ENCODE measurements at places on chromosomes 3 and 15. TPM values are rescaled to one million over a fixed set of nuclear protein-coding genes. Genes with fewer than 3 reads are reported as not detected.

The ZKSCAN7 gene
- total RNA-seq, result 7.9 TPM

The PRKCD gene
- 26.6 TPM for total RNA-seq

The GLDN gene
- total RNA-seq, result 4.0 TPM

The TTLL13 gene
- 0.54 TPM for total RNA-seq

The GUCA1C gene
- not detected for total RNA-seq

The OIP5 gene
- total RNA-seq, result 0.94 TPM

The SMAD3 gene
- total RNA-seq, result 58.2 TPM

The CYP1A1 gene
- 0.13 TPM for total RNA-seq

The CSTA gene
- 4.6 TPM for total RNA-seq

The TMEM44 gene
- 15.7 TPM for total RNA-seq

The RASGRP1 gene
- total RNA-seq, result 12.5 TPM

The CHRFAM7A gene
- 2.7 TPM for total RNA-seq

The HRG gene
- total RNA-seq, result 0.35 TPM

The WDR72 gene
- total RNA-seq, result 55.7 TPM

The ACY1 gene
- total RNA-seq, result 68.1 TPM

The C3orf80 gene
- total RNA-seq, result 0.63 TPM

The PLCH1 gene
- total RNA-seq, result 9.6 TPM

The CCR3 gene
- not detected for total RNA-seq

The GMPS gene
- 43.9 TPM for total RNA-seq

- DNase-seq, result no peak
Measured at GRCh38 chr3:23682646-23683045, 123.1 kb upstream of the UBE2E1 start.

GRCh38 chr3:177824190-177824786, 627.0 kb upstream of the TBL1XR1 start:
- peak; percentile 91 for DNase-seq

DNA sequence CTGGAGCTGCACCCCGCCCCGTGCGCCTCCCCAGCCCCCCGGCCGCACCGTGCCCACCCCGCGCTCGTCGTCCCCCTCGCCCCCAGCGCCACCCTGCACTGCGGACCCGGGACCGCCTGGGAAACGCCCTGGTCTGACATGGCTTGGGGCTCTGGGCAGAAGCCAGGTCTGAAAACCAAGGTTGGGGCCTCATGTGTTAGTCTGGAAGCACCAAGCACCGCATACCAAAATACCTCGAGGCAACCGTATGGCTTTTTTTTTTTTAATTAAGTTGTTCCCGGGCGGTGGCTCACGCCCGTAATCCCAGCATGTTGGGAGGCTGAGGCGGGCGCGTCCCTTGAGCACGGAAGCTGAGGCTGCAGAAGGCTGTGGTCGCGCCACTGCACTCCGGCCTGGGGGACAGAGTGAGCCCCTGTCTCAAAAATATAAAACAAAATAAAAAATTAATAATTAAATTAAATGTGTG, 91.5 kb upstream of the CHD2 start:
- no peak for DNase-seq

- DNase-seq, result no peak
Measured at GRCh38 chr3:140187028-140187427, 252.0 kb downstream of the CLSTN2 start.

- no peak for DNase-seq
Measured at GRCh38 chr3:82308755-82309154, 547.3 kb upstream of the GBE1 start.

GRCh38 chr15:57220205-57220604, 156.1 kb upstream of the CGNL1 start:
- no peak for DNase-seq

DNA sequence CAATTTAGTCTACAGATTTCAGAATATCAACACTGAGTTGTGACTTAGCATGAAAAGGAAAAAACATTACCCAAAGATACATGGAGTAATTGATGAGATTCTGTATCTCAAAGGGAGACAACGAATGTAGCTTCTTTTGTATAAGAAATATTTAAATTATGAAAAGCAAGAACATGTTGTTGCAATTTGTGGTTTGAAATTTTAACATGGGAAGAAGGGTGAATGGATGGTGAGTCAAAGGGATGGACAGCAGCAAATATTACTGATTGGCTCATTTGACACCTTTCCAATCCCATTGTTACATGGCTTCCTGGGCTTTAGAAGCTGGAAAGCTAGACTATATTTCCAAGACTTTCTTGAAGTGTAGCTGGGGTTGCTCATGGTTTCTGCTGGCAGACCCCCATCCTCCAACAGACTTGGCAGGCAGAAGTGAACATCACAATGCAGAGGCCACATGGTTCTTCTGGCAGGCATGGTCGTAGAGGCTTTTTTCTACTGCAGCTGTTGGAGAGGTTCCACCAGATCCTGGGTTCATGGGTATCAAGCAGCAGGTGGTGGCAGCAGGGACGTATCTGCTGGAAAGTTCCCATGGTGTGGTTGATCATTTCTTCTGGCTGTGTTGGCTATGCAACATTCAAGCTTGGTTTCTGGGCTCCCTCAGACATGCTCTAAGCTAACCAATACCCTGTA, 47.2 kb upstream of the KPNA4 start:
- DNase-seq, result no peak

DNA sequence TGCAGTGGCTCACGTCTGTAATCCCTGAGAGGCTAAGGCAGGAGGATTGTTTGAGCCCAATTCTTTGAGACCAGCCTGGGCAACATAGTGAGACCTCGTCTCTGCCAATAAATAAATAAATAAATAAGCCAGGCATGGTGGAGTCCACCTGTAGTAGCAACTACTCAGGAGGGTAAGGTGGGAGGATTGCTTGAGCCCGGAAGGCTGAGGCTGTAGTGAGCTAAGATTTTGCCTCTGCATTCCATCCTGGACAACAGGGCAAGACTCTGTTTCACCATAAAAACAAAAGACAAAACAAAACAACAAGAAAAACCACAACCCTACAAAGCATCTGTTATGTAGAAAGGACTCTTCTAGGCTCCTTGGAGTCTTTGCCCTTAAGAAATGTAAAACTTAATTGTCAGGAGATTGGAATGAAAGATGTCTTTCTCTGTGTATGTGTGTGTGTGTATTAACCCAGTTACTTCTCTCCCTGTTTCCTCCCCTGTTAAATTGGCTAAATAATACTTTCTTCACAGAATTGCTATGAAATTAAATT, 9.5 kb downstream of the NECTIN3 start:
- DNase-seq, result no peak

DNA sequence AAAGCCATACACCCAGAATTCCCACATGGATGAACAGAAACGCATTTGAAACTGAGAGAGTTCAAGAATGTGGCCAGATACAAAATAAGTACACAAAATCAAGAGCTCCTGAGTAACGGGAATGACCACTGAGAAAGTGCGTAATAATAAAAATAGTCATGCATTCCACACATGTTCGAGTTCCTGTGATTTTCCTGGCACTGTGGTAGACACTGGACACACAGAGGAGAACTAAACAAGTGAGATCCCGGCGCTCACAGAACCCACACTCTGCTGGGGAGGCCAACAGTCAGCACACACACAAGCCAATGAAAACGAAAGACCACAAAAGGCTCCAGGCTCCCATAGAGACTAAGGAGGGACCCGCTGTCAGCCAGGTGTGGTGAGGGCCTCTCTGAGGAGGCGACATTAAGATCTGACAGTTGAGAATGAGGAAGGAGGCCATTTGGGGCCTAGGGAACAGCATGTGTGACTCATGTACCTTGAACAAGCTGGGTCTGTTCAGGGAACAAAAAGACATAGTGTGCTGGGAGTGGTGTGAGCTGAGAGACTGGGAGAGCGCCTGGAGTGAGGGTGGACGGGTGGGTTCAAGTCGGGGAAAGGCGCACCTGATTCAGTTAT, 5.1 kb downstream of the FAM107A start:
- no peak for DNase-seq

GRCh38 chr15:94417501-94418293, 186.3 kb downstream of the MCTP2 start:
- DNase-seq, result no peak

DNA sequence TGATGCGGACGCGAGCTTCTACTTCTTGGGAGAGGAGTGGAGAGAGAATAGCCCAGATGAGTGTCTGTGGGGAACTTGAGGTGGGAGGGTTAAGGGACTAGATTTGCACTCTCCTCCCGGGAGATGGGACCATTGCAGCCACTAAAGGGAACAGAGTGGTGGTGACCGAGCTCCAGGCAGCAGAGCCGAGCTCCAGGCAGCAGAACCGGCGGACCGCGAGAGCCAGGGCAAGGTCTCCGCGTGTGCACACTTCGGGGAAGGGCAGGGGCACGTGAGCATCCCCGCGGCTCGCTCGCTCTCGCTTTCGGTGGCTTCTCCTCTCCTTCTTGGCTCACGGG, 1.1 kb downstream of the IGDCC3 start:
- DNase-seq, result peak; percentile 58

DNA sequence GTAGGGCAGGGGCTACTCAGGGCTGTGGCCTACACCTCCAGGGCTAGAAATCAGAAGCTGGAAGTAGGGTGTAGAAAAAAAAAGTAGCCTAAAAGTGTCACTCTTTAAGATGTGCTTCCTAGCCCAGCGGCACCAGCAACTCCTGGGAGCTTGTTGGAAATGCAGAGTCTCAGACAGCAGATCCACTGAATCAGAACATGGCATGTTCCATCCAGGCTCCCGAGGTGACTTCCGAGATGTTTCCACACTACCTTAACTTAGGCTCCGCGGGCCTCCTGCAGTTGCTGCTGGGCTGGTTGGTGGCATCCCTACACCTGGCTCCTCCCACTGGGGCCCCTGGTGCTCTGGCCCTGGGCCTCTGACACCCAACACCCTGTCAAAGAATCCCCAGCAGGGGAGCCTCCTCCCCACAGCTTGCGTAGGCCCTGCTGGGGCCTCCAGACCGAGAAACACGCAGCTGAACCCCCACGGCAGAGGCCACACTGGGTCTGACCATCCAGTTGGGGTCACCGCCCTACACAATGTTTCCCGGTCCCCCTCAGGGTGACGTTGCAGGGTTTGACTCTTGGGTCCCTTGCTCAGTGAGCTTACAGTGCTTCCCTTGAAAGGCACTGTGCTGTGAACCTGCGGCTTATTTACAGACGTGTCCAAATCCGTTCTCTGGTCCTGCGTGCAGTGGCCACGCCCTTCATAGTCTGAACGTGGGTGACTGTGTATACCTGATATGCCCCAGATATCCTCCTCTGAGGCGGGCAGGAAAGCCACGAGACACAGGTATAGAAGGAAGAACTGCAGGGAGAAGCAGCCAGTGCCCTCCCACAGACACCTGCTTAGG, 46.5 kb downstream of the FAM174B start:
- DNase-seq, result no peak

DNA sequence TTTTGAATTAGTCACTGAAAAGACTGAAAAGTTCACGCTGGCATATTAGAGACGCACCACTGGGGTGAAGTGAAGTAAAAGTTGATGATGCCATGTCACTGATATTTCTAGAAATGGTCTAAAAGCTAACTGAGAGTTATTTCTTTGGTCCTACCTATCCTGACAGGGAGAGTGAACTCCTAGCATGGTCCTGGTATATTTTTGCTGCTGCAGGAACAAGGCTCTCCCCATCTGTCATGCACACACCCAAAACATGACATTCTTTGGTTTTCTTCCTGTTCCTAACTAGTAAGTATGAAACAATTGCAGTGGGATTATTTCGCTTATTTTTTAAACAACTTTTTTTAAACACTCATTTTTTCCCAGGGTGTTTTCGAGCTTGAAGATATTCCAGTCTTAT, 466.7 kb downstream of the ERC2 start:
- DNase-seq, result no peak

GRCh38 chr15:69056365-69056764, 41.9 kb downstream of the NOX5 start:
- no peak for DNase-seq

- DNase-seq, result no peak
Measured at GRCh38 chr15:38620851-38621594, 56.4 kb upstream of the RASGRP1 start.

Measured in kidney (tissue), 22 donors.